ENCODE measurements at places on chromosomes 16 and 17. TPM values are rescaled to one million over a fixed set of nuclear protein-coding genes. Genes with fewer than 3 reads are reported as not detected.

GRCh38 chr17:27882162-27882840 lies 10.9 kb downstream of the LYRM9 start:
- no peak overlapping the region for H3K4me3 ChIP-seq
- no peaks in the 10 kb centered on the region for H3K36me3 ChIP-seq
- DNase-seq, result no peak

GRCh38 chr17:79845601-79845949 lies 6.3 kb upstream of the CBX4 start:
- DNase-seq, result no peak
- peaks cover 34% of the 10 kb centered on the region for H3K27me3 ChIP-seq
- no peak overlapping the region for H3K4me3 ChIP-seq
- H3K36me3 ChIP-seq, result no peaks in the 10 kb centered on the region
- peaks cover 4% of the 10 kb centered on the region for H3K4me1 ChIP-seq

ZPBP2 gene
- not detected for total RNA-seq

- H3K4me3 ChIP-seq, result no peak overlapping the region
- H3K4me1 ChIP-seq, result no peaks in the 10 kb centered on the region
- DNase-seq, result no peak
- H3K27ac ChIP-seq, result no peak overlapping the region
Measured at GRCh38 chr17:52995881-52996280, 826.8 kb upstream of the KIF2B start.

GRCh38 chr16:2482249-2482648 lies 7.3 kb downstream of the TBC1D24 start:
- no peaks in the 10 kb centered on the region for H3K36me3 ChIP-seq
- no peak overlapping the region for H3K27ac ChIP-seq
- H3K4me3 ChIP-seq, result no peak overlapping the region

DNA sequence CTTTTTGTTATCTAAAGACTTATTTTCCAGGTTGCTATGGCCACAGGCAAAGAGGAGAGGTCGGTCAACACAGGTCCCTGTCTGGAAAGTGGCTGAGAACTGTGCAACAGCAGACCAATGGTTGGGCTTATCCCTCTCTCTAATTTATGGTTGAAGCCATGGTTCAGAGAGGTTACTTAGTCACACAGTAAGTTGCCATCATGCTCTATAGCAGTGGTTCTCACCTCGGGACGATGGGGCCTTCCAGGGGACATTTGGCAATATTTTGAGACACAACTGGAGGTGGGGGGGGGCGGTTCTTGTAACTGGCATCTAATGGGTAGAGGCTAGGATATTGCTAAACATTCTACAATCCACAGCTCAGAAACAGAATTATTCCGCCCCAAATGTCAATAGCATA lies 842 bp upstream of the LDAF1 start:
- peaks cover 12% of the 10 kb centered on the region for H3K4me1 ChIP-seq
- H3K27me3 ChIP-seq, result no peaks in the 10 kb centered on the region
- peak overlapping the region; percentile 71 for H3K27ac ChIP-seq
- DNase-seq, result no peak
- H3K4me3 ChIP-seq, result no peak overlapping the region

GRCh38 chr17:42422412-42422957 lies 571 bp downstream of the CAVIN1 start:
- peak; percentile 46 for DNase-seq
- peak overlapping the region; percentile 97 for H3K4me3 ChIP-seq
- H3K27ac ChIP-seq, result peak overlapping the region; percentile 97
- peaks cover 1% of the 10 kb centered on the region for H3K36me3 ChIP-seq

- H3K4me1 ChIP-seq, result peaks cover 7% of the 10 kb centered on the region
- no peak overlapping the region for H3K4me3 ChIP-seq
- DNase-seq, result no peak
- no peaks in the 10 kb centered on the region for H3K27me3 ChIP-seq
- H3K27ac ChIP-seq, result peak overlapping the region; percentile 43
Measured at GRCh38 chr17:602436-602835, 112.2 kb downstream of the VPS53 start.

KRTAP3-1 gene
- total RNA-seq, result not detected

LRRC37A gene
- total RNA-seq, result 1.0 TPM

DNA sequence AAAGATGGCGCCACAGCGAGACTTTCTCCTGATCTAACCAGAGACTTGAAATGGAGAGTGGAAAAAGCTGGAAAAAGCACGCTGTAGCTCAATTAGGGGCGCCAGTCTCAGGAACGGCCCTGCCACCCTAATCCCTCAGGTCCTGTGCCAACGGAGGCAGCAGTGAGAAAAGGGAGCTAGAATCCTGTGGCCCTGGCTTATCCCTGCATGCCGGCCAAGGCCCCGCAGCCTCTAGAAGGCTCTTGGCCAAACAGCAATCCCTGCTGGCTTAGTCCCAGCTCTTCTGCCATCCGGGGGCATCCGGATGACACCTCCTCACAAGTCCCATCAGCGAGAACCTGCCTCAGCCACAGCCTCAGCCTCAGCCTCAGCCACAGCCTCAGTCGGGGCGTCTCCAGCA lies 69.8 kb downstream of the MRM3 start:
- no peak for DNase-seq
- H3K4me1 ChIP-seq, result peaks cover 3% of the 10 kb centered on the region
- no peak overlapping the region for H3K4me3 ChIP-seq
- H3K36me3 ChIP-seq, result no peaks in the 10 kb centered on the region
- no peak overlapping the region for H3K27ac ChIP-seq
- no peaks in the 10 kb centered on the region for H3K27me3 ChIP-seq

- no peaks in the 10 kb centered on the region for H3K36me3 ChIP-seq
- no peaks in the 10 kb centered on the region for H3K4me1 ChIP-seq
- no peak overlapping the region for H3K27ac ChIP-seq
- no peak for DNase-seq
- no peak overlapping the region for H3K4me3 ChIP-seq
Measured at GRCh38 chr16:84947022-84947421, 64.3 kb downstream of the ZDHHC7 start.

GRCh38 chr16:13907431-13907830 lies 12.5 kb upstream of the ERCC4 start:
- H3K36me3 ChIP-seq, result no peaks in the 10 kb centered on the region
- no peaks in the 10 kb centered on the region for H3K27me3 ChIP-seq
- H3K4me3 ChIP-seq, result no peak overlapping the region
- no peak overlapping the region for H3K27ac ChIP-seq
- DNase-seq, result no peak

DNA sequence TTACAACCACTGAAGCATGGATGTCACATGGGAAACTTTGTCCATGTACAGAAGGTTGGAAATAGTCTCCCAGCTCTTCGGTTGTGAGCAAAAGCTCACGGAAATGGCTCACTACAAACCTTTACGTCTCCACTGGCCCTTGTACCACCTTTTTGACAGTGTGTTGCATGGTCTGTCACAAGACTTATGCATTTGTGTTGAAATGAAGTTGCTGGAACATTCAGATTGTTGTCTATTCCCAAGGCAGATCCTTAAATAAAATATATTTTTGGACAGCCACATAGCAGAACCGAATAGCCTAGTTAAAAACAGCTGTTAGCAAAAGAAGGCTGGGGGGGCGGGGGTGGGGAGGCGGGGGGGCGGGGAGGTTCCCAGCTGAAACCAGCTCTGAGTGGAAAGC lies 39.2 kb downstream of the KNOP1 start:
- H3K4me1 ChIP-seq, result no peaks in the 10 kb centered on the region
- no peak overlapping the region for H3K4me3 ChIP-seq
- H3K36me3 ChIP-seq, result peaks cover 3% of the 10 kb centered on the region

DNA sequence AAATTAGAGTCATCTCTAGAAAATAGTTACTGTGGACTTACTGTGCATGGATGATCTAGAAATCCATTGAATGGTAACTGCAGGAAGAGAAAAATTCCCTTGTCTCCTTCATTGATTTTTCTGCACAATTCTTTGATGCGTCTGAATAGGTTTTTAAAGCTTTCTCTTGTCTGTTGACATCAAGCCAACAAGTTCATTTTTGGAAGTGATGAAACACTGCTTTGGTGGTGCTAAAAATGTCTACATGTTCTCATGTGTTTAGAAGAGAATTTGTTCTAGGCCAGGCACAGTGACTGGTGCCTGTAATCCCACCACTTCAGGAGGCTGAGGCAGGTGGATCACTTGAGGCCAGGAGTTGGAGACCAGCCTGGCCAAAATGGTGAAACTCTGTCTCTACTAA lies 57.1 kb upstream of the AXIN2 start:
- no peak overlapping the region for H3K4me3 ChIP-seq
- DNase-seq, result no peak
- H3K27me3 ChIP-seq, result no peaks in the 10 kb centered on the region
- no peaks in the 10 kb centered on the region for H3K4me1 ChIP-seq
- H3K36me3 ChIP-seq, result no peaks in the 10 kb centered on the region

DNA sequence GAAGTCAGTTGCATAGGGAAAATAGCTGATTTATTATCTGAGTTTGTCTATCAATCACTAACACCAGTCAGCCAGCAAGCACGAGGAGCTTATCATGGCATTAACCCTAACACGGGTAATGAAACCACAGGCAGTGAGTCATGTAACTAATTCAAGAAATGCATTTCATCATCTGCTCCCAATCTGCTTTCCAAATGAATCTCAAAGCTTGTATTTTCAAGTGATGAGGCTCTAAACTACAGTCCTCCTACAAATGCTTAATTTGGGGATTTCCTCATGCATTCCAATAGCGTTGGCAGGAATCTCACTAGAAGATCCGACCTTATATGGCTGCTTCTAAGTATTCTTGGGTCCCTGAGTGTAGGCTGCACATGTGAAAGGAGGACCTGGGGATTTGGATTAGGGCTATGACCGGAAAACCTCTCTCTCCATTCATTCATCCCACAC lies 118.4 kb upstream of the HSBP1 start:
- no peak overlapping the region for H3K27ac ChIP-seq
- H3K27me3 ChIP-seq, result no peaks in the 10 kb centered on the region
- H3K36me3 ChIP-seq, result no peaks in the 10 kb centered on the region

DNA sequence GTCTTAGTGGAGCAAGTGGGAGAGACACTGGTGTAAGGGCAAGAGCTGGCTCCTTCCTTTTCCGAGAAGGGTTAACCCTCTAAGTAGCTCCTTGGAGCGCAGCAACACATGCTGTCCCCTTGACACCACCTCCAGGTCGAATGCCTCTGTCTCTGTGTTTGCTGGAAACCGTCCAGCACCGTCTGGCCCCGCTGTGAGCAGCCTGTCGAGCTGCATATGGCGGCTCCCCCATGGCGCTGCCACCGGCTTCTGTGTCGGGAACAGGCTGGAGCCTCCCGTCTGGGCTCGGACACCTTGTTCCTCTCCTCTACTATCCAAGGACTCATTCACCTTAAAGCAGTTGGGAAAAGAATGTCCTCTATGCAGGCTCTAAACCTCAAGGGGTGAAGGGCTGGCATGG lies 28.9 kb upstream of the WSCD1 start:
- no peak for DNase-seq
- H3K27ac ChIP-seq, result no peak overlapping the region
- no peaks in the 10 kb centered on the region for H3K4me1 ChIP-seq
- no peaks in the 10 kb centered on the region for H3K27me3 ChIP-seq
- H3K4me3 ChIP-seq, result no peak overlapping the region

- no peaks in the 10 kb centered on the region for H3K4me1 ChIP-seq
- no peak for DNase-seq
- no peak overlapping the region for H3K27ac ChIP-seq
- H3K4me3 ChIP-seq, result no peak overlapping the region
- H3K36me3 ChIP-seq, result no peaks in the 10 kb centered on the region
Measured at GRCh38 chr16:5041600-5042133, 7.9 kb upstream of the NAGPA start.
